ENCODE measurements at places on chromosomes 3 and 15.
A peak's percentile ranks its signal among the peaks of the same experiment; 100 is the strongest.

- DNase-seq, result no peak
Observed at GRCh38 chr3:150748684-150749047, 14.3 kb downstream of the SIAH2 start.

- DNase-seq, result no peak
Observed at GRCh38 chr3:143145906-143146305, 26.3 kb downstream of the CHST2 start.

DNA sequence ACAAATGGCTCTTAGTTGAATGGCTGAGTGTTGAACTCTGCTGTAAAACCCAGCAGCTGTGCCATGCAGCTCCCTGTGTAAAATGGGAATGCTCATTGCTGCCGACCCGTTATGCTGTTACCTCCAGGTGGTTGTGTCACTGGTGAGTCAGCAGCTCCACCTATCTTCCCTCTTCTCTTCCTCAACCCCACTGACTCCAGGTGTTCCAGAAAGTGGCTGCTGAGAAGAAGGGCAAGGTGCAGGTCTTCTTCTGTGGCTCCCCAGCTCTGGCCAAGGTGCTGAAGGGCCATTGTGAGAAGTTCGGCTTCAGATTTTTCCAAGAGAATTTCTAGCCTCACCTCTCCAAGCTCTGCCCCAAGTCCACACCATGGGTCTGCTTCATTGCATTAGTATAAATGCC lies 41.9 kb downstream of the NOX5 start:
- no peak for DNase-seq

DNA sequence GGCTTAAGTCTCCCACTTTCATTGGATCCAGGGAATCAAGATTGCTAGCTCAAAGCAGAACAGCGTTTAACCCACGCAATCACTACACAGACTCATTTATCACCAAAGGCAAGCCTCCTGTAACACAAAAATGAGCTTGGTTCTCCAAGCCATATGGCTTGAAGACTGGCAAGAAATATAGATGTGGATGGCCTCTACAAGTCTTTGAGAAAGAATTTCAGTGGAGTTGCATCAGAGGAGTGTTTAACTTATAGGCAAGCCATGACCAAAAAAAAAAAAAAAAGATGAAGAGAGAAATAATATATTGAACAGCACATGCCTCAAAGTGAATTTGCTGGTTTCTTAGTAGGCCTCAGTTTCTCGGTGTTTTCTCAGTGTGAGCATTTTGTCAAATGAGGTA lies 27.3 kb downstream of the PDZRN3 start:
- no peak for DNase-seq

DNA sequence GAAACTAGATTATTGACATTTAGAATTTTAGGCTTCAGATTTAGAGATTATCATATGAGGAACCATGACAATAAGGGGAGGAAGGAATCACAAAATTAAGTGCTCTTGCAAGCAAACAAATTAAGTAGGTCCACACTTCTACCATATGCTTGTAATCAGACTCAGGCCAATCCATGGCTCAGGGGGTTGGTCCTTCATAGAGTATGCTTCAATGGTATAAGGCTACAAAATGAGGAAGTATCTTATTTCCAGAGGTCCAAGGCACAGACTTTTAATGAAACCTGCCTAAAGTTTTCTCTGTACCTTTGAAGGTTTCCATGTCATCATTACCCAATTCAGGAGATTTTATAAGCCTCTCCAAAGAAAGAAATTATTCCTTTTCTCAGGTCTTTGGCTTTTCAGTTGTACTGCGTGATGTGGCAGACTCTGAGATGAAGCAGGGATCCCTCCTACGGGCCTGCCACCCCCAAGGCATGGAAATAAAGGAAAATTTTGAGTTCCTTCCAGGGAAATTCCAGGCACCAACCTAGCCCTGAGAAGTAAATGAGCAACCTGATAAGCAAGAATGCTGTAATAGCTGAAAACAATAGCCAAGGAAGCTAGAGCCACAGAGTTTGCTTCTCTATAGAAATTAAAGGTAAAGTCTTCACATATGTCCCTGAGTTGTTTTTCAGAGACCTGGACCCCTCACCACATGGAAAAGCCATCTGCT lies 36.3 kb downstream of the SERPINI2 start:
- DNase-seq, result no peak

DNA sequence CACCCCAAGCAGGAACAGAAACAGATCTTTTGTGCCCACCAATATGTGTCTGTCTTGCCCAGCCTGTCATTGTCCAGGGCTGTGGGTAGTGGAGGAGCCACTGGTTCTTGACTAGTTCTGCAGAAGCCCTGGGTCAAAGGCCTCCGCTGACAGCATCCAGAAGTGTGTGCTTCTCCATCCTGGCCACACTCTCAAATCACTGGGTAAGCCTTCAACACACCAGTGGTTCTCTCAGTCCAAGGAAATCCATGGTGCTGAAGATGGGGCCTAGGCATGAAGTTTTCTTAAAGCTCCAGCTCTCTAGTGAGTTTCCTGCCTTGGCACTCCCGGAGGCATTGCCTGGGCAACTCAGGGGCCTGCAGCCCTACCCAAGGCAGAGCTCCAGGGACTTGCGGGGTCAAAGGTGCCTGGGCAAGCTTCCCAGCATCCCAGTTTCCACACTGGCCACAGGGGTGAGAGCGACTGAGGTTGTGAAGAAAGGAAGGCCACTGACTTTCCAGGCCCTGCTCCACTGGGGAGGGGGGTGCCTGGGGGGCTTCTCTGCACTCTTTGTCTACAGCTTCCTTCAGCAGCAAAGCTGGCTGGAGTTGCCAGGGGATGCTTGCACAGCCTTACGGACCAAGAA lies 37.9 kb upstream of the RPL32 start:
- DNase-seq, result no peak

- no peak for DNase-seq
Observed at GRCh38 chr3:131480116-131480515, 22.7 kb downstream of the MRPL3 start.

DNA sequence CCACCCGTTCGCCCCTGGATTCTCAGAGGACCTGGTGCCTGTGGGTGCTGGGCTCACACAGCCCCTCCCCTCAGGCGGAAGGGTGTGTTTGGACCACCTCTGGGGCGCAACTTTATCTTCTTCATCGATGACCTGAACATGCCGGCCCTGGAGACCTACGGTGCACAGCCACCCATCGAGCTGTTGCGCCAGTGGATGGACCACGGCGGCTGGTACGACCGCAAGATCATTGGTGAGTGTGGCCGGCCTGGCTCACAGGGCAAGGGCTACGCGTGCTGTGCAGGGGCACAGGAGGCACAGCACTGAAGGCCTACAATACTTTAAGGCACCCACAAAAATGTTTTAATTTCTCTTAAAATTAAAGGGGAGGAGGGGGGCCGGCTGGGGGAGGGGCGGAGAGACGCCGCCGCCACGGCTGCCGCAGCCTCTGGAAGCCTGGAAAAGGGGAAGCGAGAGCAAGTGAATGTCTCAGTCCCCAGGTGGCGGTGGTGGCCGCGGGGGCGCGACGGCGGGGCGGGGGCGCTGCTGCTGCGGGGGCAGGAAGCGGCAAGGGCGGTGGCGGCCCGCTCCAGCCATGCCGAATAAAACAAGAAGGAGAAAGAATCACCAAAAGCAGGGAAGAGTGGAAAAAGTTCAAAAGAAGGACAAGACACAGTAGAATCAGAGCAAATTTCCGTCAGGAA lies 56.8 kb downstream of the DNAH1 start:
- peak; percentile 33 for DNase-seq

DNA sequence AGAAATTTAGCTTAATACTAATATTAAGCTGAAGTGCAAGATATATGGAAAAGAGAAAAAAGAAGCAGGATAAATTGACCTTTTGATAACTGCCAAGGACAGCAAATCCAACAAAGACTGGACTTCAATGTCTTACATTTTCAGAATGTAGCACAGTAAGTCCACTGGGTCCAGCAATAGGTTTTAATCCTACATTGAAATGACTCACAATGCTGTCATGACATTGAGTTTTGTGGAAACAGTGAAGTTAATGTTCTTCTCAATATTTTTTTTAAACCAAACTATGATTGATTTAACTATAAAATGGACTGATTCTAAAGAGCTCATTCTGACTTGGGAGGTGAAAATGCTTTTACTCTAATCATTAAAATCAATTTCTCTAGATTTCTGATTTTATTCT lies 166.6 kb upstream of the ZNF717 start:
- DNase-seq, result no peak

DNA sequence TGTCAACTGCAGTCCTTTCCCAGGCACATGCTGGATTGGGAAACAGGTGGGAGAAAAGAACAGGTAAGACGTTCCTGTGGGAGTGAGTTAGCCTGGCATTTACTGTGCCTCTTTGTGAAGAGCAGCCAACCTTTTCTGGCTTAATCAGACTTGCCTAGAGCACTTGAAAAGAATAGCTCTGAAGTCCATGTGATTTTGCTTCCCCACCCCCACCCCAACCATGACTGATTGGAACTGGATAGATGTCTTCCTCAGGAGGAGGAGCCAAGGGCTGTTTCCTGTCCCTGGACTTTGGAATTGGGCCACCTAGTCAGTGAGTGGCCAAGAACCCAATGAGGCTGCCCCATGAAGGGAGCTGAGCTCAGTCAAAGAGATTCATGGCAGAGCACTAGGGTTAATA lies 4.7 kb upstream of the TMEM41A start:
- DNase-seq, result no peak

Data from AG20443 (cell line).